Endothelial cell (in vitro differentiated cells): ENCODE measurements at places on chromosomes 7 and 10.

DNA sequence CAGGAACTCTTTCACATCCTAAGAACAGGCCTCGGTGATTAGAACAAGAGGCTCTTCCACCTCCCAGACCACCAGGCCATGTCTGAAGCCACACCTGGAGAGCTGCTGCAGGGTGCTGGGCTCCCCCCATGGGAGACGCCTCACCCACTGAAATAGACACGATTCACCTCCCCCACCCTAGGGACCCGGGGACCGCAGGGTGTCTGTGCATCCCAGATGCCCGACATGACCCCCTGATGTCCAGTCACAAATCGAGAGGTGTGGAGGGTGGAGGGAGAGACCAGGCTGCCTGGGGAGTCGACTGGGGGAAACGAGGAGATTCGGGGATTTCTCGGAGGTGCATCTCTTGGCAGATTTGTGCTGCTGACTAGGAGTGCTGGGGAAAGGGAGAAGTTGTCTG, 31.0 kb downstream of the CNPY1 start:
- no peak for DNase-seq

GRCh38 chr7:83941300-83941699, 253.3 kb downstream of the SEMA3A start:
- no peak for DNase-seq

DNA sequence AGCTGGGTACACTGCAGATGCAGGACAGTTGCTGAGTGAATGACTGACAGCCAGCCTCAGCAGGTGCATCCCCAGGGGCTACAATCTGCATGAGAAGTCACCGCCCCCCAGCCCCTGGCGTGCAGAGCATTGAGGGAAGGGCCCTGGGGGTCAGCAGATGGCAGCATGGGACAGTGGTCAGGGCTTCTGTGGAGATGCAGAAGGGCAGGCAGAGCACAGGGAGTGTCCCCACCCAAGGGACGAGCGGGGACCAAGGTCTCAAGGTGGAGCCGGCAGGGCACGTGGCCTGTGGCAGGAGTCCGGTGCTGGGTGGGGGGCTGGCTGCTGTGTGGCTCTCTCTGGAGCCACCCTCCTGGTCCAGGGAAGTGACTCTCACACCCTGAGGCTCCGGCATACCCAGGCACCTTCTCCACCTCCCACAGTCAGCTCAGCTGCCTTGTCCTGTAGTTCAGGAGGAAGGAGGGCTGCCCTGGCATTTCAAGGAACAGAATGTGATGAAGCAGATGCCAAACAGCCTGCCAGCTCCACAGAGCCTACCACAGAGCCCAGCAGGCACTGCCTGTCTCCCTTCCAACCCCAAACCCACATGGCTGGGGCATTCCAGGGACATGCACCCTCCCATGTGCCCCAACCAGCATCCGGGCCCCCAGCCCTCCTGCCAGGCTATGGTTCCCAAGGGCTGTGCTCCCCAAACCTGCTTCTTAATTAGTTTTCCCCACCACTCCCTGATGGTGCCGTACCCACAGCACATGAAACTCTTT, 114.5 kb downstream of the TMEM130 start:
- DNase-seq: no peak

- no peak for DNase-seq
These were observed 180.0 kb downstream of the LRMDA start for GRCh38 chr10:75611172-75611992.

DNA sequence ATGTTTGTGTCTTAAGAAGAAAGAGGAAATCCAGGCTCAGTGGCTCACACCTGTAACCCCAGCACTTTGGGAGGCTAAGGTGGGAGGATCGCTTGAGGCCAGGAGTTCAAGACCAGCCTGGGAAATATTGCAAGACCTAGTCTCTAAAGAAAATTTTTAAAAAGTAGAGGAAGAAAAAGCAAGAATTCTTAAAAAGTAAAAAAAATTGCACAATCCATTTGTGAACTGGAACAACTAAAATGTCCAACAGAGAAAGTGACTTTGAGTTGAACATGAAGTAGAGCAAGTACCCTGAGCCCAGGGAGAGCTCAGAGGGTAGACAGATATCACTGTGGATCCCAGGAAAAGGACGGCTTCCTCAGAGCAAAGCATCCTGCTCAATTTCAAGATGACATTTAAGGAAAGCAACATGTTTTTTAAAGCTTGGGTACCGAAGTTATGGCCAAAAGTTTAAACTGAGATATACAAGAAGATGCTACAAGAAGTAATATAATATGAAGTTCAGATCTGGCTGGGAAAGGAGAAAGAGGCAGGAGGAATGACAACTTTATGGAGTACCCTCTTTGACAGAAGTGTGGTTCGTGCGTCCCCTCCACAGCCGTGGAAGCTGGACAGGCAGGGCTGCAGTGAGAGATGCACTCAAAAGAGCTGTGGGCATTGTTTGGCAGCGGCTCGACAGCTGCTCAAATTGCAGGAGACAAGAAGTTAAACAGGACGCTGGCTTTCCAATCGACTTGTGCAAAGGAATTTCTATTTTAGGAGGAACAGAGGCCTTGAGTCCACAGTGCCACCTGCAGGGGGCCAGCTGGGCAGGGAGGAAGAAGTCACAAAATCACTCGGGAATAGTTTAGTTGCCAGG, 201.3 kb downstream of the JCAD start:
- DNase-seq: peak; percentile 76

DNA sequence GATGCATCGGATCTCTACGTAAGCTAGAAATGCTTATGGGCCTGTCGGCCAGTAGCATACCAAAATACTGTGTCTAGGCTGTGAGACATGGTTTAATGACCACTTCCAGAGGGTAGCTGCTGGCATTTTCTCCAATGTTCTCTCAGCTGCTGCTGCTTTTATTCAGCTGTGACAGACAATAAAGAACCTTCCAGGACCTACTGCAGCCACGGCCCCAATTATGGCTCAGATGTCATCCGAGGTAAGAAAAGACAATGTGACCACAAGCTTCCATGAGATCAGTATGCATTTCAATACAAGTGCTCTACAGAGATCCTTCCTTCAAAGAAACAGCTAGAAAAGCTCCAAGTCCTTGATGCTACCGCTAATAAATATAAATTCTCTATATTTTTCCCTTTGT, 256.2 kb downstream of the SDHAF3 start:
- no peak for DNase-seq
